Stimulated activated CD8-positive, alpha-beta memory T cell treated with anti-CD3 and anti-CD28 coated beads, Interleukin-15, amount 100 ng/mL, for 4 hours (primary cell): ENCODE measurements at places on chromosomes 4 and X.

DNA sequence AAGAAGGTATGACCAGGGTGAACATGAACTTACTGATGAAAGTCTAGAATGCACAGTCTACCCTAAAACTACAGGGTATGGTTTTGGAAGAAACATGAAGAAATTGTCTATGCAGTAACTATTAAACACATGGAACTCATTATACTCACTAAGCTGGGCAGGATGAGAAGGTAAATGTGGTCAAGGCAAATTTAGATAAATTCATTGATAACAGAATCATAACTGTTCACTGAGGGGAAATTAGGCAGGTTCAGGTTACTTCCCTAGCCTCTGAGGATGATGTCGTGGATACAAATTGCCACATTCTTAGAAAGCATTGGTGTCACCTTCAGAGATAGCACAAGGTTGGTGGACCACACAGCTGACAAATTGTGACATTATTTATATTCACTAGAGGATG lies 40.4 kb upstream of the MID1IP1 start:
- no peak for DNase-seq

DNA sequence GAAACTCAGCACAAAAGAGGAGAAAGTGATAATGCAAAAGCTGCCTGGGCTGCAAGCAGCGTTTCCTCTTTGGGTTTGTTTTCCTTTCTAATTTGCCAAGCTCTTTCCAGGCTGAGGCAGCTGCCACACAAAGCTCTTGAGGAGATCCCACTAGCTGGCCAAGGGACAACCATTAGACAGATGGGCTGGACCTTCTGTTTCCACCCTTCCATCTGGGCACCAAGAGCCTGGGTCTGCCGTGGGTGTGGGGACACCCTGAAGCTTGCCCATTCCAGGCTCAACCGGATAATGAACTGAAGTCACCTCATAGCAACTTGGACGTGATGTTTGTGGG lies 194.6 kb upstream of the C1QTNF7 start:
- no peak for DNase-seq

DNA sequence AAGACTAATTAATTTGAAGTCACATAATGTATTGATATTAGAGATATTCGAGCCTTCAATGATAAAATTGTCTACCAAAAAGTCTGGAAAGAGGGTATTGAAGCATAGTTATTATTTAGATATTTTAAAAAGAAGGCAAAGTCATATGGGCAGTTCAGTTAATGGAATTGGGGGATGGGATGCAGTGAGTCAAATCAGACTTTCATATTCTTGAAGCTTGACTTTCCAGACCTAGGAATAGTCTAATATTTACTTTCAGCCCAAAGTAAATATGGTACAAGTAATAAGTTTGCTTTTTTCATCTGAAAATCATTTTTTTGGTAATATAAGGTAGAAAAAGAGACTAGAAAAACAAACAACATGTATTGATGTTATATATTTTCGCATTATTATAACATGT lies 2017.8 kb downstream of the C4orf33 start:
- no peak for DNase-seq

- DNase-seq: no peak
Measured at GRCh38 chrX:8748855-8749254, 16.9 kb upstream of the ANOS1 start.

GRCh38 chr4:32342054-32342453 lies 1621.9 kb downstream of the PCDH7 start:
- no peak for DNase-seq

- no peak for DNase-seq
Measured at GRCh38 chr4:76873495-76873894, 24.4 kb downstream of the SOWAHB start.

DNA sequence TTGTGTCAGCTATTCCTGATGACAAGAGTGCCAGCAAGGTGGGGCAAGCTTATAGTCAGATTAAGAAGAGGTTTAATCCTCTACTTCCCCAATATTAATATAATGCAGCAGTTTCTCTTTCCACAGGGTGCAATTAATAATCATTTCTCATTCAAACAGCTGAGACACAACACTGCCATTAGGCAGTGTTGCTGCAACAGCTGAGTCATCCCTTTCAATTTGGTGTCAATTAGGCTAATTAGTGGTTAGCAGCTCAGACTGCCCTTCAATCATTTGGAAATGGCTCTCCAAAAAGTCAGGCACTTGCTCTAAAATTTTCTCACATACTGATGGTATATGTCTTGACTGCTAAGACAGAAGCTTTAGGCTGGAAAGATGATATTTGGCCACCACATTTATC lies 265.7 kb upstream of the FAM241A start:
- DNase-seq: no peak

- no peak for DNase-seq
Measured at GRCh38 chr4:144801731-144802130, 155.8 kb downstream of the HHIP start.

DNA sequence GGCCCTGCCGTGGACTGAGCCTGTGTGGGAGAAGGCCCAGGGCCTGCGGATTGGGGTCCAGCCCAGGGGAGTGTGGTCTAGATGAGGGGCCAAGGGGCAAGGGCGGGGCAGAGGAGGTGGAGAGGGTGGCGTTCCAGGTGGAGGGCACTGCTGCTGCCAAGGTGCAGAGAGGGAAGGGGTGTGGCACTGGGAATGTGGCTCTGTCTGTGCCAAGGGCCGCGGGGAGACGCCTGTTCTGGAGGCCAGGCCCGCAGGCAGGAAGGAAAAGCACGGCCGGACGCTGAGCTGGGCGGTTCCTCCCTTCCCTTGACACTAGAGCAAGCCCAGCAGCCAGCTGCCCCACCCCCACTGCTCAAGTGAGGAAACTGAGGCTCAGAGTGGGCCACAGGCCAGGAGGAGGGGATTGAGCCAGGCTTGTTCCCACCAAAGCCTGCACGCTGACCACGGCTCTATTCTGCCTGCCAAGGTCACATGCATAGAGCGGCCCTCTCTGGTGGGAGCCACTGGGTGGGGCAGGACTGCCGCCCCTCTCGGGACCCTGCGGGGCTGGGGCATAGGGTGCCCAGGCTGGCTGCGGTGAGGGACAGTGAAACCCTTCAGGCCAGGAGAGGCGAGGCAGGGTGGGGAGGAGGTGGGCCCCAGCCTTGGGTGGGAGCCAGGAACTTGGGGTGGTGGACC lies 13.0 kb downstream of the SH3BP2 start:
- no peak for DNase-seq

DNA sequence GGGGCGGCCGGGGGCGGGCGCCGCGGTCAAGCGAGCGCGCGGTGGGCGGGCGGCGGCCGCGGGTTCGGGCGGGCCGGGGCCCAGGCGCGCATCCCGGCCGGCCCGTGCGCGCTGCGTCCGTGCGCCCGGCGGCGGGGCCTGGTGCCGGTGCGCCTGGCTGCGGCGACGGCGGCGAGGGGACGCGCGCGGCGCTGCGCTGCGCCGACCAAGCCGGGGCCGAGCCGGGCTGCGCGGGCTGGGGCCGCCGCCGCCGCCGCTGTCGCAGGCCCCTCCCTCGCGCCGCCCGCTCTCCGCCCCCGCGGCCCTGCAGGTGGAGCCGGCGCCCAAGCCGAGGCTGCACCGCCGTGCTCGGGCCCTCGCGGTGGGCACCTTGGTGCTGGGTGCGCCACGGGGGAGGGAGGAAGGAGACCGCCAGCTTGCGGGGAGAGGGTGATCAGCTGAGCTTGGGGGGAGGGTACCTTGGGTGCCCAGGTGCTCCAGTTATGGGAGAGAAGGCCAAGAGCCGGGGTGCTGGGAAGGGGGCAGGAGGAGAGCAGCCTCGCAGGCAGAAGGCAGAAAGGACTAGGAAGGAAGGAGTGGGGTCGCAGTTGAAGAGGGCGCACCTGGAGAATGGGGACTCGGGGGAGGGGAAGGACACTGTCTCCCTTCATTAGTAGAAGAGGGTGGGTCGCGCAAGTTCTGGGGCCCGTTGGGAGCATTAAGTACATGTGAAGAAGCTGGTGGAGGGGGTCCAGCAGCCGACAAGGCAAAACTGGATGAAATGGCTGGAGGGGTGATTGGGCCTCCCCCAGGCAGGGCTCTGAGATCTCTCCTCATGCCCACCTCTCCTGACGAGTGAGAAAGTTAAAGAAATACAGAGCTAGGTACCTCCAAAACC lies at the start of gene PPP2R2C:
Gene PPP2R2C, minus strand, starts transcription at position 228 of the 877 bp plus-strand sequence. CDS start 385 bp downstream, outside the sequence.
- no peak for DNase-seq

DNA sequence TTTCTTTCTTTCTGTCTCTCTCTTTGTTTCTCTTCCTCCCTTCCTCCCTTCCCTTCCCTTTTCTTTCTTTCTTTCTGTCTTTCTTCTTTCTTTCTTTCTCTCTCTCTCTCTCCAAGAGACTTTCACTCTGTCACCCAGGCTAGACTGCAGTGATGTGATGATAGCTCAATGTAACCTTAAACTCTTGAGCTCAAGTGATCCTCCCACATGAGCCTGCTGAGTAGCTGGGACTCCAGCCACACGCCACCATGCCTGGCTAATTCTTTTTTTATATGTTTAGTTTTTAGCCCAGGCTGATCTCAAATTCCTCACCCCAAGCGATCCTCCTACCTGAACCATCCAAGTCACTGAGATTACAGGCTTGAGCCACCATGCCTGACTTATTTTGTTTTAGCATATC lies 64.3 kb upstream of the EMCN start:
- no peak for DNase-seq

DNA sequence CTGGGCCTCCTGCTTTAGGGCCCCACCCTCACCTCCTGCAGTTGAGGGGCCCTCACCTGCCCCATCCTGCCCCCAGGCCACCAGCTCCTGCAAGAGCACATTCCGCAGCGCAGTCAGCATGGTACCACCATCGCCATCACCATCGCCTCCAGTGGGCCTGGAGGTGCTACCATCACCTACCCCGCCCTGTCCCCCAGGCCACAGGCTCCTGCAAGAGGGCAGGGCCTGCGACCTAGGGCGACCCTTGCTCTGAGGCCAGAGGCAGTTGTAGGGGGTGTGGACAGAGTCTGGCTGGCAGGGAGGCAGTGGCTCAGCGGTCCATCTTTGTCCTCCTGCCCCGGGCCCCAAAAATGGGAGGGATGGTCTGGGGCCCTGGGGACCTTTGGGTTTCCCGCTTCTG lies 3.9 kb upstream of the HAUS7 start:
- no peak for DNase-seq

- no peak for DNase-seq
Measured at GRCh38 chrX:644304-645281, 14.0 kb downstream of the SHOX start.

DNA sequence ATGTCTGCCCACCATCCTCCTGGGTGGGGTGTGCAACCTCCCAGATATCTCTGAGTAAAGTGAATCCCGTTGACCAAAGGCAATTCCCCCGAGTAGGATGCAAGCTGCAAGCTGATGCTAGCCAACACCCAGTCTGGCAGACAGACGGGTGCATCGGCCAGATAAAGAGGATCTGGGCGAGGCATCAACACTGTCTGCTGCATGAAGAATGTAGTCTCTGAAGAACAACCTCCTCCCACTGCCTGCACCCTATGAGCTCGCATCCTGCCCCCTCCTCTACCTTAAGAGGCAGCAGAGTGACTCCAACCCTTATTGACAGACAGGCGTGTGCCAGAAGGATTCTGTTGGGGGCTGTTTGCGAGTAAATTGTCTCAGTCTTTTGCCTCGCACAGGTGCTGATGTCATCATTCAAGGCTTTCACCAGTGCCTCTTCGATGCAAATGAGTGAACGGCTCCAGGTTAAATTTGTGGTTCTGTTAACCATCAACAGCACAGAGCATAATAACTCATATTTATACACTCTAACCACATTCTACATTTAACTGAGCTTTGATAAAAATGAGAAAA lies 546.9 kb downstream of the BCOR start:
- no peak for DNase-seq

GRCh38 chr4:135497563-135498152 lies 1296.1 kb upstream of the PABPC4L start:
- no peak for DNase-seq

- no peak for DNase-seq
Measured at GRCh38 chrX:8907688-8908087, 106.5 kb upstream of the FAM9A start.

DNA sequence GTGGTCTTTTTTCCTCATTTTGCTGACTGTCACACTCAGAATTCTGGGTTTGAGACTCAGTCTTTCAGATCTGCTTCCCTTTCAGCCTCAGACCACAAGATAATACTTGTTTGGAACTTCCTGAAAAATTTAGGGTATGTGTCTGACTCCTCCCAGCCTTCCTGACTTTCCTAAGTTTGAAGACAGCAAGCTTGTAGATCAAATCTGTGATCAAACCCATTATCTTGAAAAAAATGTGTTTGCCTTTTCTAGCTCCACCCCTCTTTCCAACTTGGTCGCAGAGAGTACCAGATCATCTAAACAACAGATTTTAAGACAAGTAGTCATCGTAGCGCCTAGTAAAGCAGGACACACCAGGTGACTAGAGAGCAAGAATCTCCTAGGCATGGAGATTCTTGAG lies 9.9 kb downstream of the BCAP31 start:
- DNase-seq: no peak

- no peak for DNase-seq
Measured at GRCh38 chr4:2672700-2673099, 83.4 kb downstream of the TNIP2 start.

GRCh38 chr4:78553529-78554060 lies 2.0 kb downstream of the ANXA3 start:
- no peak for DNase-seq

DNA sequence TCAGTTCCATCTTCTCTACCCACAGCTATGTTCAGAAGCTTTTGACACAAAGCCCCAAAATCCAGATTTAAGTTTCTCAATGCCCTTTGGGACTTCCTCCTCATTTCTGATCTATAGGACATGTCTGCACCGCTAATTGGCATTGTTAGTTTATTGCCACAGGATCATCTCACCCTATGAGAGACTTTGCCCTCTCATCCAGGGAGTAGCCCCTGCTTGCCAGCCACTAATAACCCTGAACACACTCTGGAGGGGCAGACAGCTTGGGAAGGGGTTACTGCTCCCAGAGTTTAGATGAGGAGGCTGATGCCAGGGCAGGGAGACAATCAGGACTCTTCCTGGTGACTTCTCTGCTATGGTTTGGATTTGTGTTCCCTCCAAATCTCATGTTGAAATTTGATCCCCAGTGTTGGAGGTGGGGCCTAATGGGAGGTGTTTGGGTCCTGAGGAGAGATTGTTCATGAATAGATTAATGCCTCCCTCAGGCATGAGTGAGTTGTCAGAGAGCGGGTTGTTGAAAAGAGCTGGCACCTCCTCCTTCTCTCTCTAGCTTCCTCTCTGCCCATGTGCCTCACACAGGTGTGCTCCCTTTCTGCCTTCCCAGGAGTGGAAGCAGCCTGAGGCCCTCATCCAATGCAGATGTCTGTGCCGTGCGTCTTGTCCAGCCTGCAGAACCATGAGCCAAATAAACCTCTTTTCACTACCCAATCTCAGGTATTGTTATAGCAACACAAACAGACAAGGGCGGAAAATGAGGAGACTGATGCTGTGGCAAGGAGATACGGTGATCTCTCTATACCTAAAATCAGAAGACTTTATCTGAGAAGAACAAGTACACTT lies 3.6 kb upstream of the SCARB2 start:
- DNase-seq: no peak
